ENCODE measurements at places on chromosomes 1 and 21. TPM values are rescaled to one million over a fixed set of nuclear protein-coding genes. Genes with fewer than 3 reads are reported as not detected.

The DDX20 gene
- total RNA-seq: 7.6 TPM

The REN gene
- total RNA-seq: not detected

DNA sequence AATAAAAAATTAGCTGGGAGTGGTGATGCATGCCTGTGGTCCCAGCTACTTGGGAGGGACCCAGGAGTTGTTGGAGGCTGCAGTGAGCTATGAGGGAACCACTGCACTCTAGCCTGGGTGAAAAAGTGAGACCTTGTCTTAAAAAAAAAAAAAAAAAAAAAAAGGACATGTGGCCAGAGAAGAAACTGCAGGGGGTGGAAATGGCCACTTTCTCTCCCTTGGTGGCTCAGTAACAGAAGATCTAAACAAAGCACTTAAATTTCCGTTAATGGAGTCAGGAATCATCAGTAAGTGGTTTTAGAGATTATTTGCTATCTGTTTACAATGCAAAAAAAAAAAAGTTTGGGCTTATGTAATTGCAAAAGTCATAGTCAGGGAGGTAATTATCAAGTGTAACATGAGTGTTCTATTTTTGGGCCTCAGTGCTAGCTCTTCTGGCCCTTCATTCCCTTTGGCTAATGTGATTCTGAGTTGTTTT lies 19.3 kb upstream of the OPRD1 start:
- no peak for DNase-seq

- no peak for DNase-seq
Measured at GRCh38 chr1:43171312-43171875, 696 bp downstream of the EBNA1BP2 start.

DNA sequence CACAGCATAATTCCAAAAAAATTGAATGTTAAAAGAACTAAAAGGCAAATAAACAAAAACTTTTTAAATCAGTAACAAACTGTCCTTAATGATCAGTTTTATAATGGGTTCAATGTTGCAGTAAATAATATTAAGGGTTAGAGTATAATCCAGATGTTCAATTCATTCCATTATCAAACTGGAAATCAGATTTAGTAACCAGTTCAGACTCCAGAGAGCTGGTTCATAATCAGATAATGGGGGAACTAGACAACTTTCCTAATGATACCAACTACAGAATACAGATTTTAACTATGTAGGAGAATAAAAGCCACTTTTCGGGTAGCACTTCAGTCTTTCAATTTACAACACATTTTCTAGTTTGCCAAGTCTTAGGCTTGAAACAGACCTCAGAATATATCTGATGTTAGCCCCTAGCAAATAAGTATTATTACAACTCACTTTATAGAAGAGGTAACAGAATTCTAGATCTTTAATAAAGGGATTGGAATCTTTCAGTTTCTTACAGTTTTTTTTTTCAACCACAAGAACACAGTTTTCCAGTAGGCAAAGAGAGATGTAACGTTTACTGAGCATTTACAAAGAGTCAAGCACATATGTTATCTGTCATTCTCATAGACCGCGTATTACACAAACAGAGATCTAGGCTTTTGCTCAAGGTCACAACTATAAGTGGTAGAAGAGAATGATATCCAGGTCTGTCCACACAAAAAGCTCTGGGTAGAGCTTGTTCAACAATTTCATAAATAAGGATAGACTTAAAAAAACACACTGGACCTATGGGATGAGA lies 1.9 kb upstream of the DCAF6 start:
- DNase-seq: no peak
